Activated naive CD8-positive, alpha-beta T cell treated with anti-CD3 and anti-CD28 coated beads, Interleukin-2, amount 50 U/mL, for 16 hours (primary cell): ENCODE measurements at places on chromosomes 11 and 22.

- no peak for DNase-seq
These were observed 1.8 kb upstream of the DENND5A start for GRCh38 chr11:9266926-9267325.

DNA sequence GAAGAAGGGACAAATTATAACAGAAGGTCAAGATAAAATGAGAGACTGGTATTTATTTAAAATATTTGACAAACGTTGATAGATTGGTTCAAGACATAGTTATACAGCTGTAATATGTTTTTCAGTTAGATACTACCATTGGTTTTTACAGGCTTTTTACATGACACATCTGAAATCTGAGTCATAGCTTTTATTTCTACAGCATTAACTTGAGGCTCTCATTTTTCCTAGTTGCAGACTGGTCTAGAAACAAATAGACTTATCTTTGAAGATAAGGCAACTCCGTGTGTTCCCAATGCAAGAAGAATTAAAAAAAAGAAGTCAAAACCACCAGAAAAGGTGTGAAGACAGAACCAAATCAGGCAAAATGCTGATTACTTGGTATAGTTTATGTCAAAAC is 31.3 kb downstream of the CEP57 start:
- no peak for DNase-seq

DNA sequence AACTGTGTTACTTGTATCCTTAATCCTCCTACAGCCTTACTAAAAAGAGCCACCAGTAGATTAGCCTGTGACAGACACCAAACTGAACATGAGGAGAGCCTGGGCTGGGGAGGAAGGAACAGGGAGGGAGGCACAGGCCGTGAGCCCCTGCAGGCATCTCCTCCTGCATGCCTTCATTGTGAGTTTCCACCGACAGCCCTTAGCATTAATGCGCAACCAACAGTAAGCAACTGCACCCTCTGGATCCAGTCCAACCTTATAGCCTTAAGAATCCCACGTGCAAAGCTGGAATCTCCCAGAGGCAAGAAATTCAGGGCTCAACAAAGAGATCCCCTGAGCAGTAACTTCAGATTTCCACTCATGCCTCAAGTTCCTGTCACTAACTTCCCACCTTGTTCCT is 84.6 kb downstream of the ETS1 start:
- DNase-seq = no peak

DNA sequence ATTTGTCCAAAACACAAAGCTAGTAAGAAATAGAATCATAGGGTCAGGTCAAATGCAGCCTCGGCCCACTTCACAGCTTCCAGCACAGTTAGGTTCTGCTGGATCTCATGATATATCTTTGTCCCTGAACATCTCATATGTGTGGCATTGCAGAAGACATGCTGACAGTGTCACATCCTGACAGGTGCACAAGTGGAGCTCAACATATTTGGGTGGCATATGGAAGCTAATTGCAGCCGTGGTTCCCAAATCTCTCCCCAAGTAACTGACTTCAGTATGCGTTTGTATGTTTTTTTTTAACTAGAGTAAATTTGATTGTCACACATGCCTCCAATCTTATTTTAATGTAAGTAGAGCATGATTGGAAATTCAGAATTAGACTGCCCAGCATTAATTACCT is 33.4 kb downstream of the NAV2 start:
- DNase-seq = no peak

- no peak for DNase-seq
These were observed 28.0 kb downstream of the TRIM66 start for GRCh38 chr11:8654503-8654902.
